ENCODE measurements at places on chromosomes 7 and 10.

DNA sequence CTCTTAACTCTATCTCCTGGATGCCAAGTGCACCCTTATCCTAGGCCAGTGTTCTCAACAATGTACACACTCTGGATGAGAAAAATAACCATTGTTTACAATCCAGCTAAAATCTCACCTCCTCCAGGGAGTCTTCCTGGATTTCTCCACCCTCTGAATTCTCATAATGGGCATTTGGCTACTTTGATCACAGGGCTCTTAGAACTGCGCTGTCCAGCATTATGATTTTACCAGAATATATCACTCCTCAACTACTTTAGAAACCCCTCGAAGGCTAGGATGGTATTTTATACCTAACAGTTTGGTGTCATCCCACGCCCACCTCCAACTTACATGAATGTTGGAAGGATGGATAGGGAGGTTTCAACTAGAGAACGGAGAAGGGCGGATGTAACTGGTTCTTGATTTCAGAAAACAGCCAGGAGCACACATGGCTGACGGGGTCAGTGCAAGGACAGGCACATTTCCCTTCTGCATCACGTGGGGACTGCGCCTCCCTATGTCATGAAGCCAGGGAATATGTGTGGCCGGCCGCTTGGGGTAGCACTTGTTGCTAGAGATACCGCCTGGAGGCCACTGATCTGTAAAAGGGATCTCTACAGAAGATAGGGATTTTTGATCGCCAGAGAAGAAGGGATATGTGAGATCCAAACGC lies 1.2 kb upstream of the ATP6V0E2 start:
- DNase-seq = peak; percentile 52

DNA sequence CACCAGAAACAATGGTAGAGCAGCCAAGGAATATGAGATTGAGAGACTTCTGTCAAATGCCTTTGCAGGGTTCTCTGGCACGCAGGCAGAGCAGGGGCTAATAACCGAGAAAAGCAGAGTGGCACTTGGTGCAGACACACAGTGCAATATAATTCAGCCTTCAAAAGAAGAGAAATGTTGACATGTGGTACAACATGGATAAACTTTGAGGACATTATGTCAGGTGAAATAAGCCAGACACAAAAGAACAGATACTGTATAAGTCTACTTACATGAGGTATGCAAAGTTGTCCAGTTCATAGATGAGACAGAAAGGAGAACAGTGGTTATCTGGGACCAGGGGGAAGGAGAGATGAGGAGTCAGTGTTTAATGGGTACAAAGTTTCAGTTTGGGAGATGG lies 41.8 kb downstream of the ITIH5 start:
- DNase-seq = no peak

DNA sequence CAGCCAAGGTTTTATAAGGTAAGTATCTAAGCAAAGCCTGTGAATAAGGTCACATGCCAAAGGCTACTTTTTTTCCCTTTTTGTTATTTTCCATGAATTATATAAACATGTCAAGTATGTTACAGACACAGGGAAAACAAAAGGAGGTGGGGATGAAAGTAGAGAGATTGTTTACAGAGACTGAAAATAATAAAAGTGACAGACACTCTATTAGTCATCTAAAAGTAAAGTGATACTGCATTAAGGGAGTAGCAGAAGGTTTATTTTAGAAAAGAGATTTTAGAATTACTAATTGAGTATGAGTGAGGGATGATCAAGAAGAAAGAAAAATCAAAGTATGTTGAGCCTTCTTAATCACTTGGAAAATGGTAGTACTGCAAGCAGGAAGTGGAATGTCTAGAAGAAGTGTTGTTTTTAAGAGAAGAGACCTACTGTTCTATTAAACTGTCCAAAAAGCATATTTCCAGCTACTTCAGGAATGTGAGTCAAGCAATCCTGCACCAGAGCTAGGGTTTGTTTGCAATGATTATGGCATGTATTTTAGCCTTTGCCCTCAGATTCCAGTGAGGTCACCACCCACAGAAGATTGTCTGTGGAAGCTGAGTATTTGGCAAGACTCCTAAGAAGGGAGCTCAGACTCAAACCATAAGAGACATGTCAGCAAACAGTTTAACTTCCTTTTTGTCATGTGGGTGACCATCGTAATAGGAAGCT lies 177.9 kb upstream of the PLXDC2 start:
- DNase-seq = no peak

DNA sequence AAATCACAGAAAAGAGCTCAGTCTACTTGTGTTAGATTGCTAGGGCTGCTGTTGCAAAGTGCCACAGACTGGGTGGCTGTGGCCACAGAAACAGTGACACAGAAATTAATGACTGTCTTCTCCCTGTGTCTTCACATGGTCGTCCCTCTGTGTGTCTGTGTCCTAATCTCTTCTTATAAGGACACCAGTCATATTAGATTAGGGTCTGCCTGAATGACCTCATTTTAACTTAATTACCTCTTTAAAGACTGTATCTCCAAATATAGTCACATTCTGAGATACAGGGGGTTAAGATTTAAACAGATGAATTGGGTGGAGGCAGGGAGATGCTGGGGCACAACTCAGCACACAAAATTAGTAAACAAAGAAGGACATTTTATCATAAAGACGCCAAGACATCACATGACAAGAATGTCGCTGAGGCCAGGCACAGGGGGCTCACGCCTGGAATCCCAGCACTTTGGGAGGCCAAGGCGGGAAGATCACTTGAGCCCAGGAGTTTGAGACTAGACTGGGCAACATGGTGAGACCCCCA lies 23.3 kb upstream of the PARD3 start:
- DNase-seq = no peak

DNA sequence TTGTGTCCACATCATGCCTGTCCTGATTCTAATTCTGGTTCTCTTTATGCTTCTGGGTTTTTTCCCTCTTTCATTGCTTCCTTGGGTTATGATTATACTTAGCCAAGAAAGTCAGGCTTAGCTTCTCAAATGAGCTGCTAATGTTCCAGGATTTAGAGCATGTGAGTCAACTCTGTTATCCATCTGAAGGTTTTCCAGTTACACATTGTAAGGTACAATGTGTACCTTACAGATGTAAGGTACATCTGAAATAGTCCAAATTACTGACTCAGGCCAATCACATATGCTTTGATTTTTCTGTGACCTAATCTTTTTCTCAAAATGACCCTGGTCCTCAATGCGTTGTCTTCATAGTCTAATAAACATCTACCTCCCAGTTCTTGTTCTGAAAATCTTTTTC lies 13.3 kb upstream of the MIOS start:
- DNase-seq = no peak

- no peak for DNase-seq
Measured at GRCh38 chr7:23062452-23062851, 43.1 kb upstream of the KLHL7 start.

DNA sequence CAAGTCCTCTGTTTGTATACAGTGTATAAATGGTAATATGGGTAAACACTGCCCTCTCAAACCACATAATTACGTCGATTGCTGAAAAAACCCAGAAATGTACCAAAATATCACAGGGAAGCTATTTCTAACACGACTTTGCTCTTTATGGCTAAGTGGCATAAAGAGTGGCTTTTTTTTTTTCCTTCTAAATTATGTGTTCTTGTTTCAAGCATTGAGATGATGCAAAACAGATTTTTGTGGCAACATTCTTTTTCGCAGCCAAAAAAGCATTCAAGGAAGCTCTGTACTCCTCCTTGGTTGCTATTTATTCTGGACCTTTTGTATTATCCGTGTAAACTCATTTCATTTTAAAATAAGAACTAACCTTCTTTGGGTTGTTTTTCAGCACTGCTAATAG lies 138.9 kb downstream of the VTI1A start:
- no peak for DNase-seq

GRCh38 chr7:41629711-41630111 lies 73.2 kb downstream of the INHBA start:
- DNase-seq = no peak

- DNase-seq = peak; percentile 77
Measured at GRCh38 chr10:59709395-59710125, at the start of gene SLC16A9. Gene SLC16A9 (minus strand): TSS chr10:59709850. CDS start chr10:59684291, 25,559 bp downstream.

DNA sequence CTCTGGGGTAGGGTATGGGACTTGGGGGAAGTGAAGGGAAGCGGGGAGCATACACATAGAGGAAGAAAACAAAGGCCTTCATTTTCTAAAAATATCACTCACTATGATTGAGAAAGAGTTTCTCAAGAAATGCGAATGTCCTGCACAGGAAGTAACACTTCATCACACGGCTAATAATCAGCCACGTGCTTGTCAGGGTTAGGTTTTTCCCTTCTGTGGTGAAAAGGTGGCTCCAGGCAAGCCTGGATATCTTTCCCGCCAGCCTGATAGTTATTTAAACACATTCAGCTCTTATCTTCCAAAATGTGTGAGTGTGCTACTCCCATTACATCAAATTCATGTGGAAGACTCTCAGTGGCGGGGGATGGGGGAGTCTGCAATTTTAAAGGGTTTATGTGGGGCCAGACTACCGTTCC lies 166.4 kb upstream of the ADO start:
- DNase-seq = no peak

DNA sequence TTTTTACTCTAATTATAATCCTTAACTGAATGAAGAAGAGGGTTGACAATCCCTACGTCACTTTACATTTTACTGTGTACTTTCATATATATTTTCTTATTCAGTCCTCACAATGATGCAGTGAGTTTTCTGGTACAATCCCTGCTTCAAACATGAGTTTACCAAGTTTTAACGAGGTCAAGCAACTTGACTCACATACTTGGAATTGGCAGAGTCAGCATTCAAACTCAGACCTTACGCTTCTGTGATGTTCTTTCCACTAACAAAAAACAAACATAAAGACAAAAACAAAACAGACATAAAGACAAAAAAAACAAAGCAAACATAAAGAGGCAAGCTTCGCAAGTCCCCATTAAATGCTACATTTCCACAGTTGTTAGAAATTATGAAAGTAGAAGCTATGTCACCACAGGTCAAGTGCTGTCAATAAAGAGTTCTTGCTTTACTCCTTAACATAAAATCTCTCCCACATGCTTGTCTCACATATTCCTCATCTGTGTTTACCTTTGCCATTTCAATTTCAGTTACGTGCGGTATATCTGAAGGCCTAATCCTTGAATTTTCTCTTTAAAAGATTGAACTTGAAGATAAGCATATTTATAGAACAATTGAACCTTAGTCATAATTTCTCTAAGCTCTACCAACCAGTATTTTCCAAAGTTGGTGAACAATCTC lies 217.3 kb downstream of the CELF2 start:
- DNase-seq = no peak

GRCh38 chr7:151286148-151286547 lies 37.7 kb upstream of the SMARCD3 start:
- DNase-seq = no peak

GRCh38 chr10:90988802-90989201 lies 67.9 kb upstream of the ANKRD1 start:
- no peak for DNase-seq

DNA sequence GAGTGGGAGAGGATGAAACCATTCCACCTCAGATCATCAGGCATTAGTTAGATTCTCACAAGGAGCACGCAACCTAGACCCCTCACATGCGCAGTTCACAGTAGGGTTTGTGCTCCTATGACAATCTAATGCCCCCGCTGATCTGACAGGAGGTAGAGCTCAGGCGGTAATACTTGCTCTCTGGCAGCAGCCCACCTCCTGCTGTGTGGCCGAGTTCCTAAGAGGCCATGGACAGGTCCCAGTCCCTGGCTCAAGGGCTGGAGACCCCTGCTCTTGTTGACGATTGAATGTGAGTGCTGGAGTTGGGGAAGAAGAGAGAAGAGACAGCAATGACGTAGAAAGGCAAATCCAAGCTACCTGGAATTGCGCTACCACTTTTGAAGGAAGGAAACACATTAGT lies 267.2 kb downstream of the TFEC start:
- DNase-seq = no peak

GRCh38 chr10:79417266-79417665 lies 28.2 kb downstream of the ZCCHC24 start:
- DNase-seq = no peak

DNA sequence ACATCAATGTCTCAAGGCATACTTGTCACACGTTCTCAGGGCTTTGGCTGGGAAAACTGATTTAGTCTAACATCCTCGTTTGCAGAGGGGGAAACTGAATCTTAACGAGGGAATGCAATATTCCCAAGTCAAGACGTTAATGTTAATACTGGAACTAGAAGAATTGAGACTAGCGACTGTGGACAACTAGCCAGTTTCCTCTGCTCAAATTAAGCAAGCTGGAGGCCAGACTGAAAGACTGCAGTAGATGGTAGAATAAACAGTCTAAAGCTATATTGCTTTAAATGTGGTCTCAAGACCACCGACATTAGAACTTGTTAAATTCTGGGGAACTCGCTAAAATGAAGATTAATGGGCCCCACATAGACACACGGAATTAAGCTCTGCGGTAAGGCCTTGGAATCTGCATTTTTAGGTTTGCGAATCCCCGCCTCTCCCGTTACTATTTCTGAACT lies 639 bp upstream of the TFAM start:
- no peak for DNase-seq

DNA sequence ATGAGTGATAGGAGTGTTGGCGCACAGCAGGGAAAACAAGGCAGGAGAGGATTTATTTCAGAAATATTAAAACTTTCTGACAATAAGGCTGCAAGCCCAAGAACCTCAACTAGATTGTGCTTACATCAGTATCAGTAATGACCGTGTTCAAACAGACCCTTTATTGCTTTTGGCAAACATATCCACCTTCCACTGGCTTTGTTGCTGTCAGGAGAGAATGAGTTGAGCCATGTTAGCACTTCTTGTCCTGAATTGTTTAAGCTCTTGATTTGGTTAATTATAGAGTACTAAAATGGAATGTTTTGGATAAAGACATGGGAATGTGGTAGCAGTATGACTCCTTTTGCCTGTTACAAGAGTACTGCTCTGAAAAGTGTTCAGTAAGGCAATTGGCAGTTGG lies 3.8 kb downstream of the AHCYL2 start:
- DNase-seq = no peak

DNA sequence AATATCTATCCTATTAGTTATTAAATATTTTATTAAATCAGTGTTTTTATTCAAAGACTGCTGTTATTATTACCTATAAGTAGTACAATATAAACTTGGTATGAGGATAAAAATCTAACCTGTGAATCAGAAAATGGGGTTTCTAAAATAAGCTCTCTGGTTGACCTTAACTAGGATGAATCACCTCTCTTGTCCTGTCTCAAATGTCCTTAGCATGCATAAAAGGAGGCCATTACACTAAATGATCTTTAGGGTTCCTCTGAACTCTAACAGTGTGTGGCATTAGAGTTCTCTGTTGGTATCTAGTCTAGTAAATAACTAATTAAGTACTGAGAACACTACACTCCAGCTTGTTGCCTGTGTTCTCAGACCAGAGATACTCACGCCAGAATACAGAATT lies 143.1 kb upstream of the LRRTM3 start:
- no peak for DNase-seq
